WTC11 (cell line): ENCODE measurements at places on chromosomes 6 and 20. TPM values are rescaled to one million over a fixed set of nuclear protein-coding genes. Genes with fewer than 3 reads are reported as not detected.
A peak's percentile ranks its signal among the peaks of the same experiment; 100 is the strongest.

- no peak for DNase-seq
These were observed 25.0 kb downstream of the HEBP2 start for GRCh38 chr6:138428944-138429598.

DNA sequence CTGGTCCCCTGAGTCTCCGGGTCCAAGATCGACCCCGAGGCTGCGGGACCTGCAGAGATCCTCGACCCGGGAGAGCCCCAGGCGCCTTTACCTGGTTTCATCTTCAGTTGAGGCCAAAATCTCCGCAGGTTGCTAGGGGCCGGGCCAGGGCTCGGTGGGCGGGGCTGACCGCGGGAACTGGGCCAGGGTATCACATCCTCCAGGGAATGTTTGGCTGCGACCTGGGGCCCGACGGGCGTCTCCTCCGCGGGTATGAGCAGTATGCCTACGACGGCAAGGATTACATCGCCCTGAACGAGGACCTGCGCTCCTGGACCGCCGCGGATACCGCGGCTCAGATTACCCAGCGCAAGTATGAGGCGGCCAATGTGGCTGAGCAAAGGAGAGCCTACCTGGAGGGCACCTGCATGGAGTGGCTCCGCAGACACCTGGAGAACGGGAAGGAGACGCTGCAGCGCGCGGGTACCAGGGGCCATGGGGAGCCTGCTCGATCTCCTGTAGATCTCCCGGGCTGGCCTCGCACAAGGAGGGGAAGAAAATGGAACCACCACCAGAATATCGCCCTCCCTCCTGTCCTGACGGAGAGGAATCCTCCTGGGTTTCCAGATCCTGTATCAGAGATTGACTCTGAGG is 53.8 kb upstream of the POLR1H start:
- DNase-seq: peak; percentile 81

CLDN20 gene
- total RNA-seq: not detected in 3 replicates

TFAP2A gene
- total RNA-seq: 0.27 to 0.42 TPM (median 0.30 TPM) in 3 replicates

GRCh38 chr6:11714798-11715285 is 63.8 kb downstream of the ADTRP start:
- DNase-seq: no peak

TNNC2 gene
- 2.7 to 3.6 TPM (median 3.0 TPM) in 3 replicates for total RNA-seq

GRCh38 chr6:46891252-46891795 is 30.4 kb downstream of the ADGRF5 start:
- no peak for DNase-seq

CPXM1 gene
- 51.2 to 57.1 TPM (median 54.6 TPM) in 3 replicates for total RNA-seq

- no peak for DNase-seq
These were observed 46.8 kb upstream of the SLCO4A1 start for GRCh38 chr20:62595491-62595890.

- no peak for DNase-seq
These were observed 56.6 kb upstream of the KCNG1 start for GRCh38 chr20:51079488-51079887.

DNA sequence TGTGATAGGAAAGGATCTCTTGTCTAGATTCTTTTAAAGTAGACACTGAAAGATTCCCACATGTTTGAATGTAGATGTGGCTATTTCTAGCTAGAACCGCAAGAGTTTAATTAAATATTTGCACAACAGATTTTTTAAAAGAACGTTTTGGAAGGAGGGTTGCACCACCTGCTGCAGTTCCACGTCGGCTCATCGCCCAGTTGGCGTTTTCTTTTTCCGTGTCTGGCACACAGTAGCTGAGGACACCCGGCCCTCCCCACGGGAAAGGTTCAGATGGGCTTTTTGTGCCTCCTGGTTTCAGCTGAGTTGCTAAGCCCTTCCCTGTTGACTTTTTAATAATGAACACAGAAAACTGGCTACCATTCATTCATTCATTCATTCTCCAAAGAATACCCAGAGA is 41.8 kb upstream of the DOK5 start:
- no peak for DNase-seq

DNA sequence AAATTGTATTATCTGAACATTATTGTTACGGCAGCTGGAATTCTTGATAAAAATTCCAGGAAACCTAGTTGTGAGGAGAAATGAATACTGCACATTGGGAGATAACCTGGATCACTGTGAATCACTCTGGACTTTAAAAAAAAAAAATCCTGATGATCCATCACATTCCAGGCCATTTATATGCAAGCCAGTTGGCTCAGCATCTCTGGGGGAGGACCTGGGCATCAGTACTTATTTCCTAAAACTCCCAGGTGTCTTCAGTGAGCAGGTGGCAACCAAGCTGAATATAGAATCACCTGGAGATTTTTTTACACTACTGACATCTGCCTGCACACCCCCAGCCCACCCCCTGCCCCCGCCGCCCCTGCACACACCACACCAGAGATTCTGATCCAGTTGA is 39.1 kb upstream of the SIRT5 start:
- DNase-seq: no peak

GRCh38 chr6:56292505-56293181 is 45.3 kb upstream of the COL21A1 start:
- DNase-seq: peak; percentile 25

PRSS16 gene
- 18.5 to 21.1 TPM (median 19.3 TPM) in 3 replicates for total RNA-seq

GRCh38 chr20:47606983-47607613 is 105.4 kb downstream of the NCOA3 start:
- no peak for DNase-seq

DNA sequence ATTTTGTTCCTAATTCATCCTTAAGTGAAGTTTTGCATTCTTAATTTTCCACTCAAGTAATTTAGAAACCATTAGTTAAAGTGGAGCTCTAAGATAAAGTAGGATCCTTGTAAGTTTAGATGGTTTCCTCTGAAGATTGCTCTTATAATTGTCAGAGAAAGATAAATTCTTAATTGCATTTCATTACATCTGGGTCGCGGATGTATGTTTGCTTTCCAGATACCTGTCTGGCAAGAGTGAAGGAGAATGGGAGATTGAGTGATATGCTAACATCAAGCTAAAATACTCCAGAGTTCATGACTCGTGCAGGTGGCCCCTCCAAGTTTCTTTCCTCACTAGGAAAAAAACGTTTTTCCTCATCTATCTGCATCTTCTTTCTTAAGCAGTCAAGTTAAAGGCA is 361.8 kb downstream of the DOK5 start:
- DNase-seq: no peak

- peak; percentile 40 for DNase-seq
These were observed 4.1 kb downstream of the TCF21 start for GRCh38 chr6:133892813-133893691.

- no peak for DNase-seq
These were observed 664.7 kb downstream of the RFPL4B start for GRCh38 chr6:113011801-113012200.

- no peak for DNase-seq
These were observed 23.8 kb downstream of the ADGRF4 start for GRCh38 chr6:47722194-47722593.

GRCh38 chr6:32158052-32158451 is 4.1 kb downstream of the PPT2 start:
- DNase-seq: no peak

- DNase-seq: no peak
These were observed 82.0 kb upstream of the EDN1 start for GRCh38 chr6:12208190-12208589.

DNA sequence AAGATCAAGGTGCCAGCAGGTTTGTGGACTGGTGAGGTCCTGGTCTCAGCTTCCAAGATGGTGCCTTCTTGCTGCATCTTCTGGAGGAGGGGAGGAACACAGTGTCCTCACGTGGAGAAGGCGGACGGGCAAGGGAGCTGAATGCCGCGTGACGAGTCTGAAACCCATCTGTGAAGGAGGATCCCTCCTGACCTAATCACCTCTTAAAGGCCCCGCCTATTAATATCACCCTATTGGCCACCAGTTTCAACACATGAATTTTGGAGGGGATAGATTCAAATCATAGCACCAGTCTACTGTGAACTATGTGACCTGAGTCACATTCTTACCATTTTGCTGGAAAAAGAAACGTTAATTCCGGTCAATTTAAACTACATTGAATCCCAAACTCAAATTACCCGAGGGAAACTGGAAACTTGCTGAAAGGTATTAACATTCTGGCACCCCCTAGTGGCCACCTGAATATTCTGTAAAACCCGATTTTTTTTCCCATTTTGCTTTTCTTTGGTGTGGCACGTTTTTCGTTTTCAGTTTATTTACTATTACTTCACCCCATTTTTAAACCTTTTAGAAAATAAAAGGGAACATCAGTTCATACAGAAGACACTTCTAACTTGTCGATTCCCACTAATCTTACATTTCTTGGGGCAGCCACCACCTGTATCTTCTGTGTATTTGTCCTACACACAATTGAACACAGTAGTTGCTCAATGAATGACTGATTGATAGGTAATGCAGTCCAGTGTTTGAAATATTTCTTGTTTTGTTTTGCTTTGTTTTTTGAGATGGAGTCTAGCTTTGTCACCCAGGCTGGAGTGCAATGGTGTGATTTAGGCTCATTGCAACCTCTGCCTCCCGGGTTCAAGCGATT is 17.9 kb upstream of the CCDC170 start:
- DNase-seq: peak; percentile 29

DNA sequence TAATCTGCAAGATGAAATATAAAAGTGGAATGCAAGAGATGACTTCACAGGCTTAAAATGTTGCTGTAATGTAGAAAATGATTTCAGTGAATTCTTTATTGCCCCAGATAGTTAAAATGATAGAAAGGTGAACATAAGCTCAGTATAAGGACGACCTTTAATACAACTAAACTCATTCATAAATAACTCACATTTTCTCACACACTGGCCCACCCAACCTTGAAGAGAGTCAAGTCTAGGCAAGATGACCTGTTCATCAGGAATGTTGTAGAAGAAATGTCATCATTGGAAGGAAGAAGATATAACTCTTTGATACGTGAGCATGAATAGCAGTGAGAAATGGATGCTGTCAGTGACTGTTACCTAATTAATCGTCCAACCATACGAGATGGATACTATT is 111.1 kb upstream of the SASH1 start:
- no peak for DNase-seq

GRM4 gene
- total RNA-seq: 32.2 to 34.5 TPM (median 32.2 TPM) in 3 replicates

DNA sequence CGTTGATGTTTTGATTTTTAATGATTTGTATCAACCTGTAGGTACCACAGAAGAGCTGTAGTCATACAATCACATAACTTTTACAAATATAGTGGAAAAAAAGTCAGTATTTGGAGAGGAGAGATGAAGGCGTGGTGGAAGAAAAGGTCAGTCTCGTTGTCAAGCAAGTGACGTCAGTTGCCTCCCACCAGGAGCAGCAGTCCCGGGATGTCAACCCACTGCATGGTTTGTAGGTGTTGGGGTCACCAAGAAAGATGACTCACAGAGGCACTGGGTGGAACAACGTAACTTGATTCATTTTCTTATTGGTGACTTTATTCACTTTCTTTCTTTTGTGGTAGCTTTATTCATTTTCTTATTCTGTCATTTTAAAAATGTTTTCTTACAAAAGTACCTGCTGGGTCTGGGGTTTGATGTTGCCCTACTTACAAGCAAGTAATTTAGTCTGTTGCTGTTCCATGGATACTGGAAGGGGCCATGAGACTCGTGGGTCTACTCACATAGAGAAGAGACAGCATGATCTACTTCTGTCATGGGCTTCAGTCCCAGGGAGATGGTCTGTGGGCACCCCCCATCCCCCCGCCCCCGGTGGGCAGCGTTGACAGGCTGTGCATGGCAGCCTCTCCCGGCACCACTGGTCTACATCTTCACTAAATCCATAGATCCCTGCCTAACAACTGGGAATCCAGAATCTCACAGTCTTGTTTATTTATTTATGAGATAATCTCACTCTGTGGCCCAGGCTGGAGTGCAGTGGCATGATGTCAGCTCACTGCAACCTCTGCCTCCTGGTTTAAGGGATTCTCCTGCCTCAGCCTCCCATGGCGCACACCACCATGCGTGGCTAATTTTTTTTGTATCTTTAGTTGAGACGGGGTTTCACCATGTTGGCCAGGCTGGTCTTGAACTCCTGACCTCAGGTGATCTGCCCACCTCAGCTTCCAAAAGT is 36.4 kb upstream of the SYNJ2 start:
- DNase-seq: no peak

DNA sequence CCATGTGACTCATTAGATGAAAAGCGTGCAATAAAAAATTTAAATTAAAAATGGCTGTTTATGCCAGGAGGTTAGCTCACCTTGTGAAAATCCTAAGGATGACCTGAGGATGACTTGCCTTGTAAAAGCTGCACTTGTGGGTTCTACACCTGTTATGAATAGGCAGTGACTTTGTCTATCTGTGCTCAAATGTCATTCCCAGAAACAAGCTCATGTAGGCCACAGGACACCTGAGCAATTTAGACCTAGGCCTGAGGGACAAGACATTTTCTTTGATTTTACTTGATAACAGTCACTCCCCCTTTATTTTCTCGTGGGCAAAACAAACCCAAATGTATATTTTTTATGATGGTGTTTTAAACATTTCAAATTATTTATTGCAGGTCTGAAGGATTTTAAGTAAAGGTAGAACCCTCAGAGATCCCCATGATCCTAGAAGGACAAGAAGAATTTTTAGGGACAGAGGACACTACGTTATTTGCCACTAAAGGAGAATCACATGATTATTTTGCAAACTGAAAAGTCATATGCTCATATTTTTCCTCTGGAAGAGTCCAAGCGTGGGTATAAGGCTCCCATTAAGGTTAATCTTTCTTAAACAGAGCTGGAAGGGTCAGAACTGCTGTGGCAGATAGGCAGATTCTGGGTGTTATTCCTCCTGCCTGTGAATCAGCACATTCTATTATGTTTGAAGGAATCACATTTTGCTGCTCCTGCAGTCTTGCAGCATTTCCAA is 277.5 kb upstream of the MAN1A1 start:
- DNase-seq: no peak

DNA sequence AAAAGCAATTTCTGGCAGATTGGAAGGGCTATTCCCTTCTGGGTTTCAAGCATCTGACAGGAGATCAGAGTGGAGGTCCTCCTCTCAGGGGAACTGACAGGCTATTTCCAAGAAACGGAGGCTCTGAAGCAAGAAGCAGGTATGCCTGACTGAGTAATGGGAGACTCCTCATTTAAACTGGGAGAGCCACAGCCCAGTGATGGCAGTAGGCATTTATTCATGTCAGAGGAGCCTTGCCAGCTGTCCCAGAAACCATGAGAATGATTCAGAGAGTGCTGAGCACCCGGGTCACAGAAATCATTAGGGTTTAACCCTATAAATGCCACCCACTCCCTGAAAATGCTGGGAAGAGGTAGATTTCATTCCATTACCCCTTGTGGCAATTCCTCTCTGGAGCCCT is 247.5 kb upstream of the RNF217 start:
- no peak for DNase-seq

- DNase-seq: no peak
These were observed 94.0 kb downstream of the ZMYND8 start for GRCh38 chr20:47262365-47263013.
